KG1 (cell line): ENCODE measurements at places on chromosomes 5 and 9.

GRCh38 chr9:127810378-127811187, 7.9 kb downstream of the FPGS start:
- no peak for DNase-seq

DNA sequence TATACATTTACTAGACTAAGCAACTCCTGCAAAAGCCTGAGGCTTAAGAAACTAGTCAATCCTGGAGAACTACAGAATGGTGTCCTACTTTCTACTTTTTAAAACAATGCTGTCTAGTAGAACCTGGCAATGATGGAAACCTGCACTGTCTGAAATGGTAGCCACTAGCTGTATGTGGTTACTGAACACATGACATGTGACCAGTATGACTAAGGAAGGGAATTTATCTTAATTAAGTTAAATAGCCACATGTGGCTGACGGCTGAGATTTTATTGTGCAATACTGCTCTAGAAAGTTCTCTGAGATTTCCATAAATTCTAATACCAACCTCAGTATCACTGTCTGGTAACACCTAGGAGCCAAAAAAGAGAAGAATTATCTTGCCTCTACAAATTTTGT, 44.9 kb upstream of the RAPGEF6 start:
- DNase-seq: no peak

GRCh38 chr5:132436936-132437335, 53.6 kb downstream of the IRF1 start:
- no peak for DNase-seq

DNA sequence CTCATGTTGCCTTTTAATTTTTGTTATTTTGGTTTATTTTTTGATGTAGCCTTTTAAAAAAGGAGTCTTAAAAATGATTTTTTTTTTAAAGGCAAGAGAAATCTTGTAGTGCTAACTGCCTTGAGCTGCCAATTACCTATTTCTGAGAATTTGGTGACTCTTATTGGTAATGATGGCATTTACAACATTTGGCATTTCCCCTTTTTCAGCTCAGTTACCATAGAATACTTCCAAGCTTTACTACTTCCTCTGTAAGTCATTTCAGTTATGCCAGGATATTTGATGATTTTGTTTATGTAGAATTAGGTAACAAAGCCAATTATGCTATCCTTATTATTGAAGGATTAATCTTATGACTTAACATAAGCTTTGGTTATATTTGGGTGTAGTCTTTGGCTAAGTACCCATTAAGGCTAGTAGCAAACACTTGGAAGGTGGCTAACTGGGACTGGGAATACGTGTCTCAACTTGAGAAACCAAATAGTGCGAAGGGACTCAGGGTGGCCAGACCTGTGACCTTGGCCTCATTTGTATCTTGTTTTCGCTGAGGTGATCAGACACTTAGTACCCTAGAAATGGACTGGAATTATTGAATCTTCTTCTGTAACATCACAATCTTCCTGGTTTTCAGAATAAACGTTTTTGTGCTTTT, 27.7 kb downstream of the CDC37L1 start:
- no peak for DNase-seq

GRCh38 chr5:56147659-56148230, 85.4 kb downstream of the ANKRD55 start:
- no peak for DNase-seq

DNA sequence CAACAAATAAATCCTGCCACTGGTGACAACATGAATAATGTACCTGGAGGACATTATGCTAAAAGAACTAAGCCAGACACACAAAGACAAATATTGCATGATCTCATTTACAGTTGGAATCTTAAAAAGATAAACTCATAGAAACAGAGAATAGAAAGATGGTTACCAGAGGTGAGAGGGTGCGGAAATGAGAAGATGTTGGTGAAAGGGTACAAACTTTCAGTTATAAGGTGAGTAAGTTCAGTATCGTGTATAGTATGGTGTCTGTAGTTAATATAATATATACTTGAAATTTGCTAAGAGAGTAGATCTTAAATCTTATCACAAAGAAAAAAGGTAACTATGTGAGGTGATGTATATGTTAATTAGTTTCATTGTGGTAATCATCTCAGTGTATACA, 63.3 kb downstream of the PRRC1 start:
- no peak for DNase-seq

DNA sequence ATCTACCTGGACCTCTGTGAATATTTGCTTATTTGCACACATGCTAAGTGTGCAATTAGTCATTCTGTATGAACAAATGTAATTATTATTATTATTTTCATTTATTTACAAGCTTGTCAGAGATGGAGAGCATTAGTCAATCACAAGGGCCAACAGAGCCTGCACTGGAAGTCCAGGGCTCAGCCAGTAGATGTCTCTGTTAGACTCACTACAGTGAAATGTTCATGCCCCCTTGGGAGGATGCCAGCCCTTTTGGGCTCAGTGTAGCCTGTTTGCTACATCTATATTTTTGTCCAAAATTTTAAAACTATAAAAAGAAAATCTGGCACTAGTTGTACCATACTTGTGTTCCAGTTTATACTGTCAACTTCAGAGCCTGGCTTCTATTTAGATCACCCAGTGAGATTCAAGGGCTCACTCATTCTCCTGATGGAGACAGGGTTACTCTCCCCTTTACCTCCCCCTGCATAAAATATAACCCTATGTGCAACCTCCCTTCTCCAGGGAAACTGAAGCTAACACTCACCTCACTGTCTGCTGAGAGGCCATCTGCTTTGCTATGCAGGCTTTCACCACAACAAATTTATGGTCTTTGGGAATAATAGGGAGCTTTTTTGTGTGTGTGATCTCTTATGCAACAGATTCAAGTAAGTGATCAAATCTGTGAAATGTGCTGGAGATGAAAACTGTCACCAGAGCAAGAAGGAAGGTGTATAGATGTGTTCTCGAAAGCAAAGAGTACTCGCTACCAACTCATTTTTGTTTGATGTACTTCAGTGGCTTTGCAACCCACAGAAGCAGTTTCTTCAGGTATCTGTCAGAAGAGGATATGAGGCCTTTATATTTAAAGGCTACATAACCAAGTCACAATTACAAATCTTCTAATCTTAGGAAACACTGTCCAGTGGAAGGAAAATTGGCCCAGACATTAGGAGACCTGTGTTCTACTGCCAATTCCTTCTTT, 99.9 kb upstream of the TLE4 start:
- no peak for DNase-seq

DNA sequence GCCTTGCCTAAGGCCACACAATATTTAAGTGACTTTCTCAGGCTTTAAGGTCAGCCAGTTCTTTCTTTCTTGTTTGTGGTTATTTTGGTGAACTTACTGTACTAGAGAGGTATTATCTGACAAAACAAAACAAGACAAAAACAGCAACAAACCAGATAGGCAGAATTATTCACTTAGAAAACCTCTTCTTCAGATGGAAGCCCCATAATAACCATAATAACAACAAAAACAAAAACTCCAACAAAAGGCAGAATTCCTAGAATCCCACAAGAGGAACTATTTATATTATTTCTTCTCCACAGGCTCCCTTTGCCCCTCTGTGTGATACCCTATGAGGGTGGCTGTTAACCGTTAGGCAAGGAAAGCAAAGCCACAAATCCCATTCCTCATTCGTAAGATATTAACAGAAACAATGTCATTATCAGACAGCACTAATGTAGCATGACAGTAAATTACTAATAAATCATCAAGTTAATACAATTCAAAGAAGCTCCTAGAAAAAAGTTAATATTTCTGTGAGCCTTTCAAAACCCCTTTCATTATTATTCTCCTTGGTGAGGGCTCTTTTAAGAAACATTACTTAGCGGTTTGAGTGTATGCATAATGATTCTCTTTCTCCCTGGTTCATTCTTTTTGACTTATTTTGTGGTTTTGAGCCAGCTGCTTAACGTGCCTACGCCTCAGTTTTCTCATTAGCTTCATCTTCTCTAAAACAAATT, 274.9 kb downstream of the EFNA5 start:
- DNase-seq: no peak

- DNase-seq: no peak
Measured at GRCh38 chr9:93002700-93003099, 55.4 kb downstream of the FGD3 start.

GRCh38 chr5:168976311-168976970, 324.5 kb downstream of the SLIT3 start:
- no peak for DNase-seq

DNA sequence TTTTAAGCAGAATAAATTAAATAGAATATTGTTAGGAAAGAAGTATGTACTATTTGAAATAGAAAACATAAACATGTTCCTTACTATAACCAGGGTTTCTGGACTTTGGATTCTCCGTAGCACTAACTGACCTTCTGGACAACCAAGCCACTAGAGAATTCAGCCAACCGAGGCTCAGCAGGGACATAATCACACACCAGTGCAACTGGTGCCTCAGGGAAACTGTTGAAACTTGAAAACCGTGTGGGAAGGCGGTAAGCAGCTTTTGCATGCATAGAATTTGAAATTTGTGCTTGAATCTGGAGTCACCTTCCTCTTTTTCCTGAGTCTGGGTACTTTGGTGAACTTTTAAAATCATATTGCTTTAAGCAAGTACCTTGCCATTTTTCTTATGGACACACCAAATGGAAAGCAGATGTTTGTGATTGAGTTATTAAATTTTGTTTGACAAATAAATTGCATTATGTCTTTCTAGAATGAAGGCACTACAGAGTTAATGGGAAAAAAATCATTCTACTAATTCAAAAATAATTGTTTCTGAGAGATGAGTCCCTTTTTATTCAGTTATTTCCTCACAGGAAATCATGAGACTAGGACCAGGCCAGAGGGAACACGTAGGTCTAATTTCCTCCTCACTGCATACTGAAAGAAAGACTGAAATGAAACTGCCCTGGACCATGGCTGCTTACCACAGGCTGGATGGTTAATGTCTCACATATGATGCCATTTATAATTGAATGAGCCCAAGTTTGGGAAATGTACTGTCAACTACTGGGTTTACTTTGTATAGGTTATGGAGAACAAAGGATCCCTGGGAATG, 20.6 kb upstream of the SCAMP1 start:
- DNase-seq: no peak

DNA sequence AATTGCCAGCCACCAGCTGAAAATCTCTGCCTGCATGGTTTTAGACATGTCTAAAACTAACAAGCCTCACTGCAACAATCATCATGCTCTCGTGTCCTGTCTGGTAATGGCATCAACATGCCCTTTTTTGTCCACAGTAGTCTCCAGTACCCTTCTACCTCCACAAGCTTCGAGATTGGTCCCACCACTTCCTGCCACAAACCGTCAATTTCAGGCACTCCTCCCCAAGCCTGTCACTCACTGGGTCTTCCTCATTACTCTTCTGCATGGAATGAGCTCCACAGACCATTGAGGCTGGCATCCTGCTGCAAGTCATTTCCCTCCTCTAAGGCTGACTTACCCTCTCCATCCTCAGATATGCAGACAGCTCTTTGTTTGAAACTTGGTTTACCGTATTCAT, 9.0 kb downstream of the LPAR1 start:
- DNase-seq: peak; percentile 45

DNA sequence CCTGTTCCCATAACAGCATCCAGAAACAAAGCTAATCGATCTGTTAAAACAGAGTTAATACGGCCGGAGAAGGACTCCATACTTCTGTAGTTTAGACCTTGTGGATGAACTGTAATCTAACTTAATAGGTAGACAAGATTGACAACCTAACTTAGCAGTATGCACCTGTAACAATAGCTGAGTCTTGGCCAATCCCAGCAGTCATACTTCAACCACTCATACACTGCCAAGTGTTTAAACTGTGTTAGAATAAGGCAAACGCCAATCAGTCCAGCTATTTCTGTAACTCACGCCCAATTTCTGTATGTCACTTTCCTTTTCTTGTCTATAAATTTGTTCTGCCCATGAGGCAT, 33.7 kb upstream of the MACIR start:
- no peak for DNase-seq

DNA sequence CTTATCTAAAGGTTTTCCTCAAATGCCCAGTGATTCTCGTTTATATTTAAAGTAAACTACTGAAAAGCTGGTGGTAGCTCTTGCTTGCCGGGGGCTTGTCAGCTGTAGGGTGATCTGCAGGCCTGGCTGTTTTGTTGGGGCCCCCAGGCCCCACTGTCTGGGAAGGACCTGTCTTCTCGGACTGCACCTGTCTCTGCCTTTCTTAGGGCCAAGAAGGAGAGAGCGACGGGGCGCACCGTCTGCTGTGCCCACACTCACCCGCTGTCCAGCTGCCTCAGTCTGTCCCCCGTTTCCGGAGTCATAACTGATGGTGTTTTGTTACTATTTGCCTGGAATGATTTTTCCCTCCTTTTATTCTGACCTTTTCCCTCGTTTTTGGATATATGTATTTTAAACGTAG, 94.1 kb upstream of the CACNA1B start:
- DNase-seq: no peak

DNA sequence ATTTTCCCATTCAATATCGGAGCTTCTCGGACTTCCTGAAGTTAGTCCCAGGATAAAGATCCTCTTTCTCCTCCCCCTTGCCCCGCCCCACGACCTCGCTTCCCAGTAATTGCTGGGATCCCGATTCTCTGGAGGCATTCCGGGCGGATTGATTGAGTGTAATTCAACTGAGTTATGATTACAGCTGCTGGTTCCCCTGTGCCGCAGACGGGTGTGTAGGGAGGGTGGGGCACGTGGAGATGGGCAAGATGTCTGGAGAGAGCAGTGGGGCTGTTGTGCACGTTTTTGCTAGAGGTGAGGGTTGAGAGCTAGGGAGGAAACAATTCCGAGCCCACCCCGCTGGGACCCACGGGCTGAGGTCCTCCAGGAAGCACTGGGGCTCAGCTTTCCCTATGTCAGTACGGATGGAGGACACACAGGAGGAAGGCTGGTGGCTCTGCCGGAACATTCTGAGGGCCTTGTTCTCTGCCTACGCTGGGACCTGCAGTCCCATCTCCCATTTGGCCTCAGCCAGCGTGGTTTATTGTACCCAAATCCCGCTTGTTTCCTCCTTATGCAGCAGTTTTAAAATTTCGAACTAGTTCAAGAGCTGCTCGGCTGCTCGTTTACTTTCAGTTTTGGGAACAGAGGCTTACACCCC, 2.4 kb upstream of the DMRT2 start:
- no peak for DNase-seq

GRCh38 chr5:7157083-7157482, 238.9 kb upstream of the ADCY2 start:
- DNase-seq: no peak

DNA sequence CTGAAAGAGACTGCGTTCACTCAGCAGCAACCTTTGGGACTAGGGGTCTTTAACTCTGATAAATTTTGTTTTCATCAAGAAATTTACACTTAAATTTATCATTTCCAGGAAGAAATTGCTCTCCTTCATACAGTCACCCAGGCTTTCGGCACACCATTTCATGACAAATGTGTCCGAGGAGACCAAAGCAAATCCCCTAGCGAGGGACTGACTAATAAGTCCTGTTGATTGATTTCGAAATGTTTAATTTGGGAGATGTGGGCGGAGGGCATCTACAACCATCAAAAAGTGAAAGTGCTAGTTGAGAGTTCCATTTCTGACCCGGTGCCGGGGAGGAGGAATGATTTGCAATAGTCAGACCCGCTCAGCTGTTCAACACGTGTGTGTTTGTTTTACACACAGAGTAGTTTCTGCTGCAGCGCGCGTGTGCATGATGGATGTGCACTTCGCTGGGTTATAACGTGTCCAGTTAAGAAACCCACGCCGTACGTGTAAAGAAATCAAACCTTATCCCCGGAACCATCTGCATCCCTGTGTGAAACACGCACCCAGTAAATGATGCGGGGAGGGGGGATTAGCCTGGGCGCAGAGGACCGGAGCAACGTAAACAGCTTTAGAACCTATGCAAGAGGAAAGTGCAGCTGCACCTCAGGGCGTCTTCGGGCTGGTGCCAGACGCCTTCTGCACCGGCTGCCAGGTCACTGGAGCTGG, 845 bp upstream of the NR4A3 start:
- no peak for DNase-seq

- no peak for DNase-seq
Measured at GRCh38 chr5:103031607-103032006, 88.3 kb downstream of the GIN1 start.
